ENCODE measurements at places on chromosomes 5 and 9.

DNA sequence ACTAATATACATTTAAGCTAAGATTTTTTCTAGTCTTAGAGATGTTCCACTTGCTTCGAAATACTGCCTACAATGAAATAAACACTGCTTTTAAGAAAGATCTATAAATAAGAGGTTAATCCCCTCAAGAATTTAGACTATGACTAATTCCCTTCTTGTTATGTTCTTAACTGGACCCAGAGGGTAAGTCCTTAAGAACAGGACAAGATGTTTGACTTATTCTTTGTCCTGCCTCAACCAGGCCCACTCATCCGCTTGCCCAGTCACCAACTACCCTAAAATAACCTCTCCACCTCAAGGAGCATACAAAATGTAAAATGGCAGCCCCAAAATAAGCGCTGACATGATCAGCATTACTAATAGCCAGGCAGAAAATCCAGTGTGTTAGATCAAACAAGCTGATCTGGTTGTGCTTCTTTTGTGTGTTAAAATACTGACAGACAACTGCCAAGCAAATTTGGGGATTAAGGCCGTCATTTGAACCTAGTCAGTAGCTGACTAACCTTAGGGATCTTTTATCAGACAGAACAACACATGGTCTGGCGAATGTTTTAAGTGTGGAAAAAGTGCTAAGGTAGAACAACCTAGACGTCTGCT lies 93.7 kb upstream of the SMC5 start:
- DNase-seq = no peak

DNA sequence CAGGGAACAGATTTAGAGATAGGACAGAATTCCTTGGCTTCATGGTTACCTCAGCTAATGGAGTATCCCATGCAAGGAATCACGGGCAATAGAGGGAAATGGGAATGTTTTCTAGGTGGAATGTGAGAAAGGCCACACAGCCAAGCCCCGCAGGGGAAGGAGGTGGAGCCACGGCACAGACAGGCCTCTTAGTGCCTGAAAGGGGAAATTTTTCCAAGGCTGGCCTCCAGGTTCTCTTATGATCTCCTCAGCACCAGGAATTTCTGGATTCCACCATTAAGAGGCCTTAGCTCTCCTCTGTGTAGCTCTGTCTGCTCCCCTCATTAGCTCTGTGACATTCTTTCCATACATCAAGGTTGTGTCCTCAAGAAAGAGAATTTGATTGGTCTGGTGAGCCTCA lies 124.7 kb downstream of the GALNT10 start:
- no peak for DNase-seq

GRCh38 chr5:65892801-65893200 lies 33.6 kb upstream of the ERBIN start:
- DNase-seq = no peak

DNA sequence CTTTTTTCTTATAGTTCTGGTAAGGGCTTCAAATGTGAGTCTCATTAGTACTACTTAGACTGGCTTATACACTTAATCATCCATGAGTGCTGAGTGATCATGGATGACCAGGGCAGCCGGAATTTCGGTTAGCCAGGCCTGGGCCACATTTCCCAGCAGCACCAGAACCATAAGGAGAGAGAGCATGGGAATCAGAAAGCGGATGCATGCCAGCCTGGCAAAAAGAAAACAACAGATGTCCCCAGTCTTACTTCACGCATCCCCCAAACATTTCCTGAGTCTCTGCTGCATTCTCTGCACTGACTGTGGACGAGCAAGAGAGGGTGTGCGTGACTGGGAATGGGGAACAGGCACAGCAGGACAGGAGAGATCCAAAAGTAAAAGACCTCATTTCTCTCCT lies 371.1 kb upstream of the ZNF608 start:
- DNase-seq = no peak

- no peak for DNase-seq
Measured at GRCh38 chr5:25005431-25005830, 360.7 kb upstream of the CDH10 start.

GRCh38 chr9:27382975-27383374 lies 86.0 kb upstream of the EQTN start:
- no peak for DNase-seq

- DNase-seq = no peak
Measured at GRCh38 chr5:16065831-16066230, 113.8 kb downstream of the MARCHF11 start.

DNA sequence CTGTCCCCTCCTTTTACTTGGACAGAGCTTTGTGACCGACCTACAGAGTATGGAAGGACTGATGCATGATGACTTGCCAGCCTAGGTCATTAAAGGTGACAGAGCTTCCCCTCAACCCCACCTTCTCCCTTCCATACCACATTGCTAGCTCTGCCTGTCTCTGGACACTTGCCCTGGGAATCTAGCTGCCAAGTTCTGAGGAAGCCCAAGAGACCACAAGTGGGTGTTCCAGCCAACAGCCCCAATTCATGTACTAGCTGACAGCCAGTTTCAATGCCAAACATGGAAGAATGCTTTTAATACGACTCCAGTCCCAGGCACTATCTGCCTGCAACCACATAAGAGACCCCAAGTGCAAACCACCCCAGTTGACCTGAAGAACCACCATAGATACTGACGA lies 477.1 kb downstream of the SPOCK1 start:
- no peak for DNase-seq

DNA sequence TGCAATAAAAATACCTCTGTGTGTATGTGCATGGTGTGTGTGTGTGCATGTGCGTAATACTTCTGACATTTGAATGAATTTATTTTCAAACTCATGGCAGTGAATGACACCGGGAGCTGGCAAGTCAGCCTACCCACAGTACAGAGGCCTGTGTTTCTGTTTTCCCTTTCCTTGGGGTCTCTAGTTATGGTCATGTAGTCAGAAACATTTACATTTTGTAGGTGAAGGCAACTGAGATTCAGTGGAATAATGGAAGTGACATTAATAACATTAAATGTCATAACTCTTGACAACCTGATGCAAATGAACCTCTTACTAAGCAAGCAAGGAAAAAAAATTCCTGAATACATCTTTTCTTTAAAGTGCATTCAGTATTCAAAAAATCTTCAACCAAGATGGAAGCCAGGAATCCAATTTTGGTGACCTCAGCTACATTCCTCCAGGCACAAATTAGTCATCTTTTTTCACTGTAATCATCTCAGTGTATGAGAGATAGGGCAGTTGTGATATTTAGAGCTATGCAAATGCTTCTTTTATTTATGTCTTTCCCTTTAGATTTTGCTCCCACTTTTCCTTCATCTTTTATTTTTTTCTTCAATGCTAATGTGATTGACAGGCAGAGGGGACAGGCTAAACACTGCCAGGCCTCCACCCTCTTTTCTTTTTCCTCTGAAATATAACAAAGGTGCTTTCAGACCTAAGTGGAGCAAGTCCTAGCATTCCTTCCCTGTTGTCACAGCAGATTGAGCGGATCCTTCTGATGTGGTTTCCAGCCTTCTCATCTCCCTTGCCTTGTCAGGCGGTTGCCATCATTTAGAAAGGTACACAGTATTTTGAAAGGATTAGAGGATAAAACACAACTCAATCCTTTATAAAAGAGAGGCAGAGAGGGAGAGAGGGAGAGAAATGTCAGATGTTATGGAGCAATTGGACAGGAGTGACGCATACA lies 569.8 kb upstream of the ADAMTS16 start:
- DNase-seq = peak; percentile 20

GRCh38 chr9:98249771-98250170 lies 5.7 kb downstream of the TBC1D2 start:
- DNase-seq = no peak

DNA sequence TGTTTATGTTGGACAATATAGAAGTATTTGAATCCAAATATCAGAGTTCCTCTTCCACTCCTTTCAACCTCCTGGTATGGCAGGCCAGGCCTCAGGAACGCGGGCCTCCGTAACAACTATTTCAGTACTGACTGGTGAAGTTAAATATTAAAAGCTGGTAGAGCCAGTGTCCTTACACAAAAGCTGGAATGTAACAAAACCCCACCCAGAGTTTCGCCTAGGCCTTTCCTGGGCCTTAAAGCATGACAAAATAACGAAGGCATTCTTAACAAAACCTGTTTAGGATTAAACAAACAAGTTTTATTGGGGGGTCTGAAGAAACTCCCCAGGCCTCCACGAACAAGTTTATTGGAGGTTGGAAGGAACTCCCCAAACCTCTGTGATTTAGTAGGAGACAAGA lies 61.6 kb upstream of the GNE start:
- no peak for DNase-seq

- no peak for DNase-seq
Measured at GRCh38 chr9:8809741-8810140, 1010.2 kb upstream of the DMAC1 start.

- DNase-seq = no peak
Measured at GRCh38 chr5:54756796-54757402, 228.5 kb downstream of the ESM1 start.

- no peak for DNase-seq
Measured at GRCh38 chr5:2732850-2733249, 18.6 kb downstream of the IRX2 start.

- no peak for DNase-seq
Measured at GRCh38 chr9:88775037-88775471, 216.2 kb upstream of the S1PR3 start.

GRCh38 chr5:90882448-90882847 lies 323.9 kb downstream of the ADGRV1 start:
- no peak for DNase-seq

All from foreskin melanocyte (primary cell).